T-helper 22 cell (primary cell): ENCODE measurements at places on chromosomes 7 and 10.

DNA sequence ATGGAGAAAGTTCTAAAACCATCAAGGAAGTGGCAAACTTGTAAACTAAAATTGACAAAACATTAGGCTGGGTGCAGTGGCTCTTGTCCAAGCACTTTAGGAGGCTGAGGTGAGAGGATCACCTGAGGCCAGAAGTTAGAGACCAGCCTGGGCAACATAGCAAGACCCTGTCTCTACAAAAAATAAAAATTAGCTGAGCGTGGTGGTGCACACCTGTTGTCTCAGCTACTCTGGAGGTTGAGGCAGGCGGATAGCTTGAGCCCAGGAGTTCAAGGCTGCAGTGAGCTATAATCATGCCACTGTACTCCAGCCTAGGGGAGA lies 29.4 kb upstream of the HNRNPH3 start:
- DNase-seq, result no peak

DNA sequence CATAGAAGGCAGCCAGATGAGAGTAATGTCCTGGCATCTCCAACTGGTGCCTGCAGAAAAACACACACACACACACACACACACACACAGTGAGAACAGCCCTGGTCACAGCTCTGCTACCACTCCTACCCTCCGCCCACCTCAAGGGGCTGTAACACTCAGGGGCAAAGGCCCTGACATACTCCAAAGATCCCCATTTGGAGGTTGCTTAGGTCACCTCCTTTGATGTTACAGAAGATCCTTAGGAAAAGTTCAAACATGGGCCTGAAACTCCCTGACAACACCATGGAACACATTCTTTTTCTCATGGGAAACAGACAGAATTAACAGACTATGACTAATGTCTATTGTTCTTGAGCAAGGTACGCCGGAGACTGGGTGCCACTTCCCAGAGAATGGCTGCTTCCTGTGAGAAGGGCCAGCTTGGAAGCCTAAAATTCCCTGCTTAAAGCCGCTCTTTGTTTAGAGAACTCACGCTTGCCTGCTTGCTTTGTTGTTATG lies 27.7 kb downstream of the DENND11 start:
- DNase-seq, result no peak

GRCh38 chr7:12746211-12746610 lies 58.8 kb downstream of the ARL4A start:
- no peak for DNase-seq

GRCh38 chr7:120993553-120994191 lies 5.2 kb downstream of the CPED1 start:
- DNase-seq, result no peak

DNA sequence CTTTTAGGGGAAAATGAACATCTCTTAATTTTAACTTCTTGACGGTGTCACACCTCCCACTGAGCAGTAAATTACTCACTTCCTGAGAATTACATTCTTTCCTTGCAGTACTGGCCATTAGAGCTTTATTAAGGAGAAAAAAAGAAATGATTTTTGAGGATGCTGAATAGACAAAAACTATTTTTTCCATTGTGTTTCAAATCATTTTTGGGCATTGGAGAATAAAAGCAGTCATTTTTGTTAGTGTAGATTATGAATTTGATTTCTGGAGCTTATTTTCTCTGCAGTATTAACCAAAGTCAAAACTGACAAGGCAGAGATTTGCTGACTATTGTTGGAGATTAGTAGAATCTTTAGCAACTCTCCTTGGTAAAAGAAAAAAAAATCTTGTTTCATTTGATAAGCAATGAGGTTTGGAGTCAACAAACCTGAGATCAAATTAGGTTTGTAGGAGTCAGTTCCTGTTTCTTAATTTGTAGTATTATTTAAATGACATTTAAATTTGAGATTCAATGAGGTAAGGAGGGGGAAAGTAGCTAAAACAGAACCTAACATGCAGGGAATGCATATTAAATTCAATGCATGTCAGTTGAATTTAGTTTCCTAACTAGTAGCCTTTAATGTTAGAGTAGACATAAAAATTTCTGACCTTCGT lies 70.6 kb downstream of the AP3M1 start:
- no peak for DNase-seq

- DNase-seq, result no peak
These were observed 175.1 kb downstream of the COBL start for GRCh38 chr7:51141451-51142003.

GRCh38 chr10:125820701-125821100 lies 2.4 kb downstream of the UROS start:
- DNase-seq, result no peak

- DNase-seq, result no peak
These were observed 127.2 kb downstream of the CELF2 start for GRCh38 chr10:11144626-11145494.

- DNase-seq, result no peak
These were observed 79.7 kb downstream of the VIPR2 start for GRCh38 chr7:159064816-159065510.

- no peak for DNase-seq
These were observed 229.6 kb downstream of the RAB11FIP2 start for GRCh38 chr10:117817116-117817515.

GRCh38 chr7:130369110-130369711 lies 11.1 kb upstream of the CPA1 start:
- DNase-seq, result no peak

DNA sequence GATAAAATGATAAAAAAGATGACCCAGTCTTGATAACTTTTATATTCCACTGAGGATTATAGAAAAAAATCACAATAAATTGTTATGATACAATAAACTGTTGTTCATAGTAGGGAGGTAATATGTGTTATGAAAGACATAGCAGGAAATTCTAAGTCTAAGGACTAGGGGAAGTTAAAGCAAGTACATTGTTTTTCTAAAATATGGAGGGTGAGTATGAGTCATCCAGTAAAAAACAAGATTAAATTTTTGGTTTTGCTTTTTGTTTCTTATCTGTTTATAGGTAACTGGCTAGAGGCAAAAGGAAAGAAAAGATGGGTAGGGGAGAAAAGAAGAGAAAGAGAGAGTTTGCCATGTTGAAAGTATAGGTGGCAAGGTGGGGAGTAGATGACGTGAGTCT lies 188.4 kb downstream of the POLR1F start:
- DNase-seq, result no peak
